ENCODE measurements at places on chromosomes 4 and X.

DNA sequence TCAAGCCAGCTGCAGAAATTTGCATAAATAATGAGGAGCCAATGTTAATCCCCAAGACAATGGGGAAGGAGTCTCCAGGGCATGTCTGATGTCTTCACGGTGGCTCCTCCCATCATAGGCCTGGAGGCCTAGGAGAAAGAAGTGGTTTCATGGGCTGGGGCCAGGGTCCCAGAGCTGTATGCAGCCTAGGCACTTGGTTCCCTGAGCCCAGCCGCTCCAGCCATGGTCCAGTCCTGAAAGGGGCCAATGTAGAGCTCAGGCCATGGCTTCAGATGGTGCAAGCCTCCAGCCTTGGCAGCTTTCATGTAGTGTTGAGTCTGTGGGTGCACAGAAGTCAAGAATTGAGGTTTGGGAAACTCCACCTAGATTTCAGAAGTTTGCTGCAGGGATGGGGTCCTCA lies 628.2 kb upstream of the GRIA3 start:
- DNase-seq = no peak

- DNase-seq = no peak
Observed at GRCh38 chrX:121975671-121976070, 928.3 kb downstream of the GLUD2 start.

DNA sequence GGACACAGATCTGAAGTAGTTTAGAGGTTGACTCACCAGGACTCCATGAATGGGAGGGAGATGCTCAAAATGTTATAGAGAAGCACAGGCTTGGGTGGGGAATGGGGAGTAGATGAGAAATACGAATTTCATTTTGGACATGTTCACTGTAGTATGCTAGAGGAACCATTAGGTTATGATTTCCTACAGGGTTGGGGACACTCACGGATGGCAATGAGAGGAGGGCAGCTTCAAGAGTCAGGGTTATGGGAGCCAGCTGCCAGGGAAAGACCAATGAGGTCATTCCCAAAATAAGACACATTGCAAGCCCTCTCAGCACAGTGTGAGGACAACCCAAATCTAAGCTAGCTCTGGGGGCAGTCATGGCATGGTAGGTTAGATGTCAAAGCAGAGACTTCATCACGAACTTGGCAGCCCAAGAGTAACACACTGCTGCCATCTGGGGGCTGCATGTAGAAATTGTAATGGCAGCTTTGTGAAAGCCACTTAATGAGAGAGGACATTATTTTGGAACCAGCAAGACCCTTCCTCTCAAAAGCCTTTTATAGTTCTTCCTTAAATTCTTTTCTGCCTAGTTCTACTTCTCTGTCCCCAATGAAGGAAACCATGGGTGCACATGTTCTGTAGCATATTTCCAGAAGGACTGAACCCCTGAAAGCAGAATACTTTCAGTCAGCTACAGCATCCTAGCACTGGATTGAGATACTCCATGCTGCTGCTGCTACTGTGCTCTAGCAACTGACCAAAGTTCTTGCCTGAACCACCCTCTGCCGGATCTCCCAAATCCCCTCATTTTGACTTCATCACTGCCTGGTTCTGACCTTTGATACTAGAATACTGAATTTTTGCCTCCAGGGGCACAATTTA lies 16.2 kb upstream of the ZCCHC12 start:
- DNase-seq = peak; percentile 26

- no peak for DNase-seq
Observed at GRCh38 chrX:79568309-79568708, 201.2 kb upstream of the ITM2A start.

DNA sequence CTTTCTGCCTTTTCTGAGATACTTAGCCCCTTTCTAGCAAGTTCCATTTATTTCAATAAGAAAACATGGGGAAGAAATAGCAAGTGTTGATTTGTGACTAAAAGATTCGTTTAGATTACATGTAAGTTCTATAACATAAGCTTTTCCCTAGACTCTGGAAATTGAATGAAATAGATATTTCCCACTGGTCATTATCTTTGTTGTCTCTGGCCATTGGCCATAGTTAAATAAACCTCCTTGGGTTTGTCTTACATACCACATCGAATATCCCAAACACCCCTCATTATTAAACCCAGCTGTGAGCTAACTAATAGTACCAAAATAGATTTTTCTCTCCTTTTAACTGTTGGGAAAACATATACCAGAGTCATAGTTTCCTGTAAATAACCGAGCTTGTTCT lies 534.8 kb downstream of the IQCM start:
- no peak for DNase-seq

DNA sequence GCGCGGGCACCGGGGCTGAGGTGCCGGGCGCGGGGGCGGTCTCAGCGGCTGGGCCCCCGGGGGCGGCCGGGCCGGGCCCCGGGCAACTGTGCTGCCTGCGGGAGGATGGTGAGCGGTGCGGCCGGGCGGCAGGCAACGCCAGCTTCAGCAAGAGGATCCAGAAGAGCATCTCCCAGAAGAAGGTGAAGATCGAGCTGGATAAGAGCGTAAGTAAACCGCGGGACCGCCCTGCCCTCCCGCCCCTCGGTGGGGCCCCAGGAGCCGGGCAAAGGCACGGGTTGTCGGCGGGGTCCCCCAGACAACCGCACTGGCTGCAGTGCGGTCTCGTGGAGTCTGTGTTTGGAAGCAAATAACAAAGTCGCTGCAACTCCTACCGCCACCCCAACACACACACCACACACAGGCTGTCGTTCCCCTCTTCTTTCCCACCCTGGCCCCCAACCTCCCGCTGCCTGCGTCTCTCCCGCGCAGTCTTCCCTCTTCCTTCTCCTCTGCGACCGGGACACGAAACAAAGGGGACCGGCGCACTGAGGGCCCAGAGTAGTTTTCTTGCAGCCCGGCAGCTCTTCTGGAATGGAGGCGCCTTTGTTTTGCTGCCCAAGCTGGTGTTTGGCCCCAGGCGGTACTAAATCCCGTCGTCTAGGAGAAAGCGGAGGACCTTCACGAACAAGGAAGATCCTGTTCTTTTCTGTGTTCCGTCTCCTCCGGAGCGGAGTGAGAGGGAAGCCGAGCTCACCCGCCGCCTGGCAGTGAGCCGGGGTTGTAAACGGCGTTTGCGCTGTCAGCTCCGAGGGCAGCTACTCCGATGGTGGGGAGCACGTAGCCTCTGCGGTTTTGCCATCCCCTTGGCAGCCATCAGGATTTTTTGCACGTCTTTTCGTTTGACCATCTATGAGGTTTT lies 788 bp downstream of the SAP30 start:
- peak; percentile 51 for DNase-seq

DNA sequence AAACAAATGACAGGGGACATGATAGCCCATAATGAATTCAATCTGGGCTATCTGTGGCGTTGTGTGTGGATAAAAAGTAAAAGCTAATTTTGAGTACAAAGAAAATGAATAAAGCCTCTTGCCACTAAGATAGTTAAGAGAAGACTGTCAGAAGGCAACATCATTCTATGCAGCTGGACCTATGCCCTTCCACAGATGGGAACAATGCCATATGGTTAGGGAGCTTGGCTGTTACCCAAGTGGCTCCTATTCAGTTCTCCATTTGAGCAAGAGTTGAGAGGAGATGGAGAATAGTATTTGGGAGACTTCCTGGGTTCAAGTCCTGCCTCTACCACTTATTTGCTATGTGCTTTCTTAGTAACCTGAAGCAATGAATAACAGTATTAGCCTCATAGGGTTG lies 107.7 kb downstream of the ANXA3 start:
- DNase-seq = no peak

GRCh38 chr4:174009686-174010451 lies 273.6 kb downstream of the FBXO8 start:
- DNase-seq = no peak

- DNase-seq = no peak
Observed at GRCh38 chr4:15479913-15480185, 10.2 kb downstream of the CC2D2A start.

DNA sequence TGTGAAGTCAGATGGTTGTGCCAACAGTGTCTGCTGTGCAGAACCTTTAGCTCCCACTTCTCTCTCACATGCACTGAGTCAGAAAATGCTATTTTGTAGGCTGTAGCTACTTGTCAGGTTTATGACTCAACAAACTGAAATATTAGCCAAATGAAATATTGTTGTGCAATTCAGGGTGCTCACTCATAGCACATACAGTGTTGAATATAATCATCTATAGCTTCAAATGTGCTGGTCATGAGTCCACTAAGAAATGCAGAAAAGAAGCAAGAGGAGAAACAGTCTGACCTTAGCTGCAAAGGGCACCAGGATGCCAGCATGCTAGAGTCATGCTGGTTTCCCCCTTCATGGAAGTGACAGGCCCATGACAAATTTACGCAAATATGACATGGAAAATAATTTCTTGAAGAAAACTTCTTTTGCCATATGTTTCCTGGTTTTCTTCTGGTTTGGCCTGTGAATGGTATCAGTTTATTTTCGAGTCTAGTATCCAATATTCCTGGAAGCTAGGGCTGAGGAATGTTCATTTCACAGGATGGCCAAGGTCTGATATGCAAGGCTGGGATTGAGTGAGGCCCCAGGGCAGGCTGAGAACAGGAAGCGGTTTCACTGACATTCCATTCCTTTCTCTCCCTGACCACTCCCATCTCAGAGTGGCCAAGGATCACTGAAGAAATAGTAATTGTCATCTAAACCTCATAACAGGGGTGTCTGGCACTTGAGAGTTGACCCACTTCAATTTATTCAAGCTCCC lies 10.3 kb upstream of the CXCL2 start:
- peak; percentile 94 for DNase-seq

- DNase-seq = no peak
Observed at GRCh38 chr4:104907074-104907649, 239.5 kb upstream of the TET2 start.

DNA sequence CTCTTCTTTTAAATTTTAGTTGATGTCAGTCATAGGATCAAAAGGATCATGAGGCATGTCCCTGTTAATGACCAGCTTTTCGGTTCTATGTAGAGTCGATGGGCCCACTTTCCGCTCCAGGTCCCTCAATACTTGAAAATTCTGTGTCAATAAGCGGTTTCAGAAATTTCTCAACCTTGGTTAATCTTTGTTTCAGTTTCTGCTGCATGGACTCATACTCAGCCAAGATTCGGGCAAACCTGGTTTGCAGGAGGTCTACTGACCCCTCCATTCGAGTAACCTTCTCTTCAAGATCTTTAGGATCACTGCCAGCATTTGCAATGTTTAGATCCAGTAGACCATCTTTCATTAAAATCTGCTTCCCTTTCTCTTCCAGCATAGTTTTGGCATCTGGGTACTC lies 22.0 kb upstream of the NFXL1 start:
- no peak for DNase-seq

DNA sequence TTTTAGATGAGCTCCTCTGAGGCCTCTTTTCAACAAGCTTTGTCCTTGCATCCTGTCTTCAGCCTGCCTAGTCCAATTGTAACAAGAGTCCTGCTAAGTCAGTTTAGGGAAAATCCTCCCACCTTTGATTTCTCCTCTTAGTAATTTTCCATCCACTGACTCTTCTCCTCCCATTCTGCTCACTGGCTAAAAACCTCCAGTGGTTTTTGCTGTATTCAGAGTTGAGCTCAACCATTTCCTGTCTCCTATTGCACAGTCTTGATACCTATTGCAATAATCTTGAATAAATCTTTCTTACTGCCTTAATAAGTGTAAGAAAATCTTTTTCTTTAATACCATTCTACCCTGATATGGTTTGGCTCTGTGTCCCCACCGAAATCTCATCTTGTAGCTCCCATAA lies 117.8 kb upstream of the ENPP6 start:
- no peak for DNase-seq

- no peak for DNase-seq
Observed at GRCh38 chrX:110803506-110803905, 7.9 kb upstream of the CHRDL1 start.

DNA sequence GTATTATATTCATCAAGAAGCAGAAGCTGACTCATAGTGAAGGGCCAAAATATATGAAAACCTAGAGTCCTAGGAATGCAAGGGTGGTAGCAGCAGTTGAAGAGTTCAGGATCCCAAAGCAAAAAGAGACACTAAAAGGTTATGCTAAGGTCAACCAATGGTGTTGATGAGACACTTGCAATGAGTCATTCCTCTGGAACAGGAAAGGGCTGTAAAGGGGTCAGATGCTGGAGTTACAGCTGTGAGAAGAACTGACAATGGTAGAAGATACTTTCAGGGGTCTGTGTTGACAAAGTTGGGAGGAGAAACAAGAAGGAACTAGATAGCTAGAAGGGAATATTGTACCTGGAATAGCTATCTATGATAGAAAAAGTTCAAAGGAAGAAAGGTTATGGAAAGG lies 47.5 kb downstream of the ZGRF1 start:
- DNase-seq = peak; percentile 19

DNA sequence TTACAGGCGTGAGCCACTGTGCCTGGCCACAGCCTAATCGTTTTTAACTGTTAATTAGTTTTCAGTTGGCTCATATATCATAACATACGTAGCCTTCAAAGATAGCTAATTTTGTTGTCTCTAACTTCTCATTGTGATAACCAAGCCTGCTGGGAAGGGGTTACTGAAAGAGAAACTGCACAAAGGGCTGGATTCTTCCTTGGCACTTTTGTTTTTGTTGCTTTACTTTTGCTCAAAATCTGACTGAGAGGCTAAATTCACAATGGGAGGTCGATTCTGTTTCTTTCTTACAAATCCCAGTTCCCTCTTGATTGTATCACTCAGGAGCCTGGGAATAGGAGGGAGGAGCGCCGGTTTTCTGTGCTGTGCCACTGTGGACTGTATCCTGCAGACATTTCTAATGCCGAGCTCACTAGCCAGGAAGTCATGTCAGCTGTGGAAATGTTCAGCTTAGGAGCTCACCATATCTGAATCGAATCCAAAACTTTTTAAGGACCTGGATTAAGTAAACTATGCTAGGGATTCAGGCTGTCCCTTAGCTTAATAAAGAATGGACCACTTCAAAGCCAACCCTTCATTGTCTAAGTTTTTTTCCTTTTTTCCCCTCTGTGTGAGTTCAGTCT lies 120.5 kb upstream of the FAT1 start:
- no peak for DNase-seq

GRCh38 chrX:55754861-55755294 lies 37.3 kb downstream of the RRAGB start:
- no peak for DNase-seq

DNA sequence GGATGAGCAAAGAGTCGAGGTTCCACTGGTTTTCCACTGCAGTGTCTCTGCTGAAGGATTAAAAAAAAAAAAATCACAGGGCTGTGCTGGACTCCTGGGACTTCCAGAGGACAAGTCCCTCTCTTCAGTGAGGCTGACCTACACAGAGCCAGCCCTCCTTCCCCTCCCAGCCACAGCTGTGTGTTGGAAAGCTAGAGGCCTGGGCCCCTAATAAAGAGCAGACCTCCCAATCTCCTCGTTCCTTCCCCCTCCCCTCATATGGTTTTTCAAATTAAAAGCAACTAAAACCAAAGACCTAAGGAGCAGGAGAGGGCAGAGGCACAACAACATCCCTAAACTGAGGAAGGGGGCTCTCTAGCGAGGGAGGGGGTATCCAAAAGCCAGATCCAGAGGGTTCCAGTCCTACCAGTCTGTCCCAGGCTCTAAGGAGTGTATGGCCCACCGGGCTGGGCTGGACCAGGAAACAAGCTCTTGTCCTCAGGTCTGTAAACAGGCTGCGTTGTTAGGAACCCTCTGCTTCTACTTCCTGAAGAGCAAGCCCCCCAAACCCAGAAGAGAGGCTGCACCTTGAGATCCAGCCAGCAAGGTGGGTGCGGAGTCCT lies 4.0 kb upstream of the PDGFRA start:
- no peak for DNase-seq
